HCT116 (cell line): ENCODE measurements at places on chromosomes 7 and 10.

- no peak for DNase-seq
Observed at GRCh38 chr7:1352656-1353271, 106.5 kb downstream of the MICALL2 start.

GRCh38 chr10:90805206-90805605 is 52.6 kb downstream of the HTR7 start:
- DNase-seq: no peak

- DNase-seq: no peak
Observed at GRCh38 chr7:18648849-18649758, 153.6 kb downstream of the HDAC9 start.

DNA sequence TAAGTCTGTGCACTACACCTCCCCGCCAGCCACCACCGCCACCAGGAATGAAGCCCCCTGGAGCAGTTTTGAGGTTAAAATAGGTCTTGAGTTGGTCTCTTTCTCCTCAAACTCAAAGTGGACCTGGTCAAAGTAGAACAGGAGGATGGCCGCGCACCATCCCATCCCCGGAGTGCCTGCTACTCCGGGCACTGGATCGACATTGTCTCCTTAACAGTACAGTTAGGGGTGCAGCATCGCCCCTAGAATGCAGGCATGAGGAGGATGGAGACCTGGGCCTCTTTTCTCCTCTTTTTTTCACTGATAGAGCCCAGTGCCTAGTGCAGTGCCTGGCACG is 145.5 kb downstream of the SLIT1 start:
- no peak for DNase-seq

DNA sequence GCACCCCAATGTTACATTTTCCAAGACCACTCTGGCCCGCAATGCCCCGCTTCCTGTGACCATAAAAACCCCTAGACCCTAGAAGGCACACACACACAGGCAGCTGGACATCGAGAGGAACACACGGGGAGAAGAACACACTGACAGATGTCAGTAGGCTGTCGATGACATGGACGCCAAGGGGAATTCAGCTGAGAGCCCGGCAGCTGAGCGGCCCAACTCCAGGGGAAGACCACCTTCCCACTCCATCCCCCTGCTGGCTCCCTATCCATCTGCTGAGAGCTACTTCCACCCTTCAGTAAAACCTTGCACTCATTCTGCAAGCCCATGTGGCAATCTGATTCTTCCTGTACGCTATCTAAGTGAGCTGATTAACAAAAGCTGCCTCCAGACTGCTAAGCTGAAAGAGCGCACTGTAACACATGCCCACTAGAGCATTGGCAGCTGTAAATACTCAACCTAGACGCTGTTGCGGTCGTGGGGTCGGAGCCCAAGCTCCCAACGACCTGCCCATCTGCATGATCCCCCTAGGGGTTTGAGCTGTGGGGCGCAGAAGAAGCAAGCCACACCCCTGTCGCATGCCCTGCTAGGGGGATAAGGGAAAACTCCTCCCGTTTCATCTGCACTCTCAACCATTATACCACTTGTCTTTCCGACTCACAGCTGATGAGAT is 843.6 kb upstream of the POT1 start:
- DNase-seq: no peak

- DNase-seq: peak; percentile 10
Observed at GRCh38 chr7:22356701-22357310, at the start of gene RAPGEF5. TSS of gene RAPGEF5 (minus strand) at chr7:22357154. CDS start at chr7:22357060, 94 bp downstream.

DNA sequence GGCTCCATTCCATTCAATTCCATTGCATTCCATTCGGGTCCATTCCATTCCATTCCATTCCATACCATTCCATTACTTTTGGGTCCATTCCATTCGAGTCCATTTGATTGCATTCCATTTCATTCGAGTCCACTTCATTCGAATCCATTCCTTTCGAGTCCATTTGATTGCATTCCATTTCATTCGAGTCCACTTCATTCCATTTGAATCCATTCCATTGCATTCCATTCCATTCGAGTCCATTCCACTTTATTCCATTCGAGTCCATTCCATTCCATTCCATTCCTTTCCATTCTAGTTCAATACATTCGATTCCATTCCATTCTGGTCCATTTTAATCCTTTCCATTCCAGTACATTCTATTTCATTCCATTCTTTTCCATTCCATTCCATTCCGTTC is 334.0 kb downstream of the ZNF33B start:
- DNase-seq: no peak

DNA sequence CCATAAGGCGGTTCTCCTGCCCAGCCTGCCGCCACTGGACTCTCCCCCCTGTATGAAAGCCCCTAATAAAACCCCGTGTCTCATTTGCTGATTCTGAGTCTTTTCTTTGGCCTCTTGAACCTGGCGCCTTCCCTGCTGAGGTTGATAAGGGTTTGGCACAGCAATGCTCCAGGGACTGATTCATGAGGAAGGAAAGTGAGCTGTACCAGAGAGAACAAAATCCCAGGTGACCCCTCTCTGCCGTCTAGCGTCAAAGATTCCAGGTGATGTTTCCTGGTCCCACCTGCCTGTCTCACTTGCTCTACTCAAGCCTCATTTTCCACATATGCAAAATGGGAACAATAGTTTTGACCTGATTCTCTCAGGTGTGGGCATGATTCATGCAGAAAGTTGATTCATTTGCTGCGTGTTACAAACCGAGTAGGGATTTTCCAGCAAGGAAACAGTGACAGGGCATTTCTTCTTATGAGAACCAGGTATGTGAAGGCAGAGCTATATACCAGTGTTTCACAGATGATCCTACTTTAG is 730.6 kb upstream of the IGFBP3 start:
- peak; percentile 47 for DNase-seq

- no peak for DNase-seq
Observed at GRCh38 chr10:93034426-93034825, 26.2 kb upstream of the CYP26C1 start.

- peak; percentile 39 for DNase-seq
Observed at GRCh38 chr10:131635564-131636015, 265.2 kb upstream of the PPP2R2D start.

- DNase-seq: no peak
Observed at GRCh38 chr10:92173996-92174395, 116.9 kb downstream of the CPEB3 start.

GRCh38 chr10:128049226-128050120 is 76.8 kb downstream of the MKI67 start:
- no peak for DNase-seq

- DNase-seq: no peak
Observed at GRCh38 chr10:113450046-113450804, 102.6 kb upstream of the HABP2 start.

DNA sequence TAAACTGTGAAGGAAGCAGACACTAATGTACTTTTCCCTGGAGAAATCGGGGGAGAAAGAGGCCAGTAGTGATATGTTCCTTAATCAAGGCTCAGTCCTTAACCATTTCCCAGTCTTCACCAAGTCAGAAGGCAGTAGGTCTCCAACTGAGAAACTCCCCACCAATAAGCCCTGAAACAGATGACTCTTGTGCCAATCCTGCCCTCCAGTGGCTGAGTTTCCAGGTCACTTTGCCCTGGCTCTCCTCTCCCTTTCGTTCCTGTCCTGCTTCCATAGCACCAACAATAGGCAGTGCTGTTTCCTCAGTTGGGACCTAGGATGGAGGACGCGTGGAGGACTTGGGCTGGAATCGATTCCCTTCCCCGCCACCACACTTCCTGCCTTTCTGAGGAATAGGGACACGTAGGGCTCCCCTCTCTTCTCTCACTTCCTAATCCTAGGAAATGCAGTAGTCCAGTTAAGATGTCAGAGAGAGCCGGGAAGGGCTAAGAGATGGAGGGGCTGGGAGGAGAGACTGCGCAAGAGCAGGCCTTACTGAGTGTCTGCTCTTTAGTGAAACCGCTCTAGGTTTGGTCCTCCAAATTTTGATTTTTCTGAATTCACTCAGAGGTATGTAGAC is 23.4 kb downstream of the ATOH7 start:
- peak; percentile 81 for DNase-seq

- DNase-seq: no peak
Observed at GRCh38 chr10:128511284-128511683, 385.1 kb upstream of the MKI67 start.

GRCh38 chr7:124532166-124532565 is 233.4 kb downstream of the GPR37 start:
- DNase-seq: no peak

DNA sequence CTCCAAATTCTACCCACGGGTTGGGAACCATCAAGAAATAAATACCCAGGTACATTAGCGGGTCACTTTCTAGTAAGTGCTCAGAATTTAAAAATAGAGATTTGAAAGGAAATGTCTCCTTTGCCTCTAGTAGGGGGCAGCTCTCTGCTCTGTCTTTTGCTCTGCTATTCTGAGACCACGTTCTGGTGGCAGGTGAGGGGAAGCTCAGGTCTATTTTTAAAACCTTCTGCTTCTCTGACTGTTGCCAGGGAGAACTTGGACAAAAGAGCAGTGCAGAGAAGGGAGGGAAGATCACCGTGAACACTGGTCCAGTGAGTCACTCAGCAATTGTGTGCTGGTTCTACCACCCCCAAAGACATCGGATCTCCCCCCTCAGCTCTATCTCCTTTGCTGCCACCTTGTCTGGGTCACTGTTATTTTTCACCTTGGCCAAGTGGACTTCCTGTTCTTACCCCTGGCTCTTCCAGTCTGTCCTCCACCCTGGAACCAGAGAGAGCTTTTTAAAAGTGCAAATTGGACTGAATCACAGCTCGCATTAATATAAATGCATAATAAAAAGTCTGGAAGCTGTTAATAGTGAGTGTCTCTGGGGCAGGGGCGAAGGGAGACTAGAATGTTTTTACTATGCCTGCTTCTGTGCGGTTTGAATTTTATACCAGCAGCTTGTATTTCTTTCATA is 72.4 kb upstream of the LOXL4 start:
- DNase-seq: no peak

DNA sequence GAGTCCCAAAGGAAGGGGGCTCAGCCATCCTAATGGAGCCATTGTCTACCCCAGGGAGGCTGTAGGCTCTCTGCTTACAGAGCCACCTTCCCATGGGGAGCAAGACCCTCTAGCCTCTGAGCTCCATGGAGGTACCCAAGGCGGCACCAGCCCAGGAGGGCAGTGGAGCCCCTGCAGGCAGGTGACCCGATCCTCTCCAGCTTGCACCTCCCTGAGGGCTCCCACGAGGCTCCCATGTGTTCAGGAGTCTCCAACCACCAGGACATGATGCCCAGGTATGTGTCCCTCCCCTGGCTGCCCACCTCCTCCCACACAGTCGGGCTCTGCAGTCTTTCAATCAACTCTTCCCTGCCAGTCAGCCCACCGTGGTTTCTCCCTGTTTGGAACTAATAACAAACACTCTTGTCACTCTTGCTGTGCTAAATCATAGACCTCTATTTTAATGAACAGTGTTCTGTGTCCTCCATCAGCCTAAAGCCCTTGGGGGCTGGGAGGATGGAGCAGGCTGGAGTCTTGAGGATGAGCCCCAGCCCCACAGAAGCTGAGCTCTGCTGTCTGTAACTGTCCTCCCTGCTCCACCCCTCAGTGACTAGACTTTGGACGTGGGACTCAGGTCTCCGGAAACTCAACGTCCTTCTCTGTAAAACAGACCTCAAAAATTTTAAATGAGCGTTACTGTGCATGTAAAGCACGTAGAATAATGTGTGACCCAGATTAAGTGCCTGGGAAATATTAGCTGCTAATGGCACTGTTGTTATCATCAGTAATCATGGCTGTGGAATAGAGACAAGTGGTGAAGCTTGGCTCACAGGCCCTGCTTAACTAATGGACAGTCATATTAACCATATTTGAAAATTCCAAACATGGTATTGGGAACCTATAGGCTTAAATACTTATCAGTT is 298.9 kb downstream of the WDR37 start:
- no peak for DNase-seq

GRCh38 chr7:134414109-134414508 is 44.8 kb downstream of the AKR1B1 start:
- DNase-seq: no peak

DNA sequence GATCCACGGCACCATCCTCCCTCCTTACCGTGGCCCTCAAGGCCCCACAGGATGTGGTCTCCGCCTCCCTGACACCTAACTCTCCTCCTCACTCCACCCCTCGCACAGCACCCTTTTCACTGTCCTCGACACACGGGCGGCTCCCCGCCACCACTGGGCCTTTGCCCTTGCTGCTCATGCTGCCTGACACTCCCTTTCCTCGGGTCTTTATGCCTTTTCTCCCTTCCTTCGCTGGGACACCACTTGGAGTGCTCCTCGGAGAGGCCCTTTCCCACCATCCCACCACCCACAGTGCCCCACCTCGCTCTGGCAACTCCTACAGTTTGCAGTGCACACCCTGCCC is 7.9 kb upstream of the INMT start:
- DNase-seq: no peak

- no peak for DNase-seq
Observed at GRCh38 chr10:23695825-23696420, 257.0 kb downstream of the OTUD1 start.

GRCh38 chr10:121128164-121128563 is 277.0 kb downstream of the WDR11 start:
- DNase-seq: no peak

GRCh38 chr10:86730227-86730626 is 26.2 kb upstream of the BMPR1A start:
- no peak for DNase-seq

DNA sequence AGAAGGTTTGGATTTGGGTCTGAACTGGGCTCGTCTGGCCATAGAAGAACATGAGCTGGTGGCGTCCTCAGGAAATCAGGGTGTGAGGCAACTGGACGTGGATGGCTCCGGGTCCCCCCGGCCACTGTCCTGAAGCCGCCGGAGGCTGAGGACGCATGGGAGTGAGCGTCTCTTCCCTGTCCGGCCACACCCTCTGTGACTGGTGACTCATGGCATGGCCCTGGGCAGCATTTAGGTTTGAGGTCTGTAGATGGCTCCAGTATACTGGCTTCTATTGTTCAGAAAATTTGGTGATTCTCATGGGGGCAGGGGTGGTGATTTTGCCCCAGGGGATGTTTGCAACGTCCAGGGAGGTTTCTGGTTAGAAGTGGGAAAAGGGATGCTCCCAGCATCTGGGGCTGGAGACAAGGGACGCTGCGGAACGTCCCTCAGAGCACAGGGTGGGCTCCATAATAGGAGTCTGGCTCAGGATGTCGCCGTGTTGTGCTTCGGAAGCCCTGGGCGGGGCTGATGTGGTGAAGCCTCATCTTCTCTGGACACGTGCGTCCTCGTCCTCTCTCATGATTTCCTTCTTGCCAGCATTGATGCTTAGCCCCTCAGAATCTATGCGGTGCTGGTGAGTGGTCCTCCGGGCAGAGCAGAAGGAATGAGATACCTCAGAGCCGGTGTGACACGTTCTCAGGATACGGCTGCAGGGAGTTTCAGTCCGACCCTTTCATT is 49.9 kb downstream of the PITRM1 start:
- DNase-seq: no peak

DNA sequence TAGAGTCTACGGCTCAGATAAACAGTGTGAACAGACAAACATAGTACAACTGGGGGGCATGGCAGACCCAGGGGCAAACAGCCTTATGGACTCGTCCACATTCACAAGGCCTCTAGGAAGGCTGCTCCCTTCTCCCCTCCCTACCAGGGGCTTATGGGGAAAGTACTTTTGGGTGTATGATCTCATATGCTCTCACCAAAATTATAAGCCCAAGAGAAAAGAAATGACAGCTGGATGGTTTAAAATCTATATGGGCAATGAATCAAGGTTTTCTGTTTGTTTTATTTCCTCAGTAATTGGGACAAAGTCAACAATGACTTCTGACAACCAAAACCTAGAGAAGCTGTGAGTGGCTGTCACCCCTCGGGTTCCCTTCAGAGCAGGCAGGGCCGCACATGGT is 144.4 kb downstream of the PKD1L1 start:
- DNase-seq: no peak

GRCh38 chr10:100934084-100934659 is 21.4 kb downstream of the SLF2 start:
- no peak for DNase-seq
